ENCODE measurements at places on chromosomes 16 and 17. TPM values are rescaled to one million over a fixed set of nuclear protein-coding genes. Genes with fewer than 3 reads are reported as not detected.

SKAP1 gene
- 3.4 TPM for total RNA-seq

SNX20 gene
- 0.75 TPM for total RNA-seq

MT1A gene
- 3.3 TPM for total RNA-seq

ODAD4 gene
- total RNA-seq: not detected

WNT3 gene
- 0.49 TPM for total RNA-seq

PTGES3L gene
- 0.27 TPM for total RNA-seq

CCL1 gene
- total RNA-seq: not detected

LIG3 gene
- total RNA-seq: 32.6 TPM

SEPTIN1 gene
- total RNA-seq: 7.1 TPM

PLA2G10 gene
- total RNA-seq: 0.66 TPM

MYL11 gene
- total RNA-seq: not detected

TNFRSF13B gene
- total RNA-seq: not detected

POLR3K gene
- 3.4 TPM for total RNA-seq

TP53TG3F gene
- total RNA-seq: not detected

EFCAB5 gene
- 0.19 TPM for total RNA-seq

ADAP2 gene
- total RNA-seq: 15.0 TPM

CCL18 gene
- total RNA-seq: not detected

KRT25 gene
- not detected for total RNA-seq

MFAP4 gene
- 33.1 TPM for total RNA-seq

NPIPB2 gene
- 5.0 TPM for total RNA-seq

TP53I13 gene
- total RNA-seq: 21.4 TPM

TBC1D16 gene
- total RNA-seq: 20.2 TPM

KRTAP2-1 gene
- not detected for total RNA-seq

PYY gene
- not detected for total RNA-seq

CCL13 gene
- total RNA-seq: 1.6 TPM

HID1 gene
- 3.4 TPM for total RNA-seq

OR2C1 gene
- not detected for total RNA-seq

PRR35 gene
- not detected for total RNA-seq

SULT1A4 gene
- total RNA-seq: 4.6 TPM

TEX19 gene
- total RNA-seq: not detected

SLC12A3 gene
- not detected for total RNA-seq

TEKT3 gene
- 0.83 TPM for total RNA-seq

IGSF6 gene
- total RNA-seq: 2.5 TPM

CASKIN1 gene
- total RNA-seq: not detected

RGS11 gene
- 0.88 TPM for total RNA-seq

KANSL1 gene
- total RNA-seq: 31.0 TPM

CBLN1 gene
- total RNA-seq: not detected

TSNAXIP1 gene
- 0.95 TPM for total RNA-seq

GAST gene
- not detected for total RNA-seq

NAGS gene
- 2.5 TPM for total RNA-seq

PLEKHG4 gene
- total RNA-seq: 5.0 TPM

All from esophagus squamous epithelium (tissue), 5 donors.